GM06990 (cell line): ENCODE measurements at places on chromosomes 2 and 18.

- DNase-seq = no peak
Measured at GRCh38 chr2:133642791-133643191, 74.5 kb upstream of the NCKAP5 start.

DNA sequence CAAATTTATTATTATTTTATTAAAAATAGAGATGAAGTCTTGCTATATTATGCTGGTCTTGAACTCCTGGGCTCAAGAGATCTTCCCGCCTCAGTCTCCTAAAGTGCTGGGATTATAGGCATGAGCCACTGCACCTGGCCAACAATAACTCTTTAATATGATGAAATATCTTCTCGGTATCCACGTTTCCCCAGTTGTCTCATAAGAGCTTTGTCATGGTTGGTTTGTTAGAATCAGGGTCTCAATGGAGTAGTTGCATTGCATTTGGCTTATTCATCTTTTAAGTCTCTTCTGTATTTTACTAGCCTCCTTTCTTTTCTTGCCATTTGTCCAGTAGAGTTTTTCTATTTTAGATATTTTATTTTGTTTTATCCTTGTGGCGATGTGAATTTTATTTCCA, 32.7 kb upstream of the DLX2 start:
- no peak for DNase-seq

DNA sequence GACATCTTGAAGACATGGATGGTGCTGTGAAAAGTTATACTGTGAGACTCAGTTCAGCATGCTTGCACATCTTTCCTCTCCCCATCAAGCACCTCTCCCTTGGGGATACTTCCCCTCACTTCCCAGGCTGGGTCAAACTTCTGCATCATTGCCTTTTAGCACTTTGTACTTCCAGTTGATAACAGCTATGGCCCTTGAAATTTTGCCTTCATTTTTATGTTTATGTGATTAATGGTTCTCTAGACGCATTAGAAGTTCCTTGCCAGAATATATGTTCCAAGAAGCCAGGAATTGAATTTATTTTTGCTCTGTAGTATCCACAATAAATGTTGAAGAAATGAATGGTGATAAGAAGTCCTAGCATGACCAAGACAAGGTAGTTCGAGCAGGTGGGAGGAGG, 120.9 kb upstream of the ST6GAL2 start:
- no peak for DNase-seq

- no peak for DNase-seq
Measured at GRCh38 chr2:47676261-47676926, 106.6 kb upstream of the MSH6 start.

- no peak for DNase-seq
Measured at GRCh38 chr2:238720232-238720672, 127.6 kb upstream of the TWIST2 start.

DNA sequence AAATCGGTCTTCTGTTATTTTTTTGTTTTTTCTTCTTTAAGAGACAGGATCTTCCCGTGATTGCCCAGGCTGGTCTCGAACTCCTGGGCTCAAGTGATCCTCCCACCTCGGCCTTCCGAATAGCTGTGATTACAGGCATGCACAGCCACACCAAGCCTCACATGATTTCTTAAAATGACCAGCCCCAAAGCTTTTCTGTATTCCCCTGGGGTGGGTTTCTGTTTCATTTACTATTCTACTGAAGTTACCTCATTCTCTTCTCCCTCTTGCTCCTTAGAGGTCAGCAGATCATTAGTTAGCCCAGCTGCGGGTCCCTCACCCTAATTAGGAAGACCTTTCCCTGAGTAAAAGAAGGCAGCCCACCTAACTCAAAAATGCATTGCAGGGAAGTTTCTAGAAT, 27.6 kb downstream of the SLC1A4 start:
- no peak for DNase-seq
